ENCODE measurements at places on chromosomes 13 and 19.

DNA sequence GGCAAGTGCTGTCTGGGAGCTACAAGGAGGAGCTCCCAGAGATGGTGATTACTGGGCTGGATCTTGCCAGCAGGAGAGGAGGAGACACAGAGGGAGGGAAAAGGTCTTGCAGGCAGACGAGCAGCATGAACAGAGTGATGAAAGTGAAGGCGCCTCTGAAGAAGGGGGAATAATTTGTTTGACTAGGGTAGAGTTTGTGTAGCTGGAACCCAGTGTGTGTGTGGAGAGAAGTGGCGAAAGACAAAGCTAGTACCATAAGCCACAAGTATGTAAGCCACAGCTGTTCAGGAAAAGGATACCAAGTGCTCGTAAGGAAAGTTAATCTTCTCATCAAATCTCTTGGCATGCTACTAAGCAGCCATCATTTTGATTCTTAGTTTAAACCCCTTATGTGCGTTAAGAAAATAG lies 5.4 kb downstream of the FLT1 start:
- DNase-seq: no peak

GRCh38 chr19:30969591-30969990 lies 379.6 kb downstream of the TSHZ3 start:
- DNase-seq: no peak

DNA sequence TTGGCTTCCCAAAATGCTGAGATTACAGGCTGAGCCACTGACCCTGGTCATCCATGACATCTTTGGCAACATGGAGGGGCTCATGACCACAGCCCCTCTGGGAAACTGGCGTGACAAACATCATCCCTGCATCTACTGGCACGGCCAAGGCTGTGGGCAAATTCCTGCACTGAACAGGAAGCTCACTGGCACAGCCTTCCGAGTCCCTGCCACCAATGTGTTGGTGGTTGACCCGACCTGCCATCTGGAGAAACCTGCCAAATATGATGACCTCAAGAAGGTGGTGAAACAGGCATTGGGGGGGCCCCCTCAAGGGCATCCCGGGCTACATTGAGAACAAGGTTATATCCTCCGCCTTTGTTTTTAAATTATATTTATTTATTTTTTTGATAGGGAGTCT lies 8.9 kb upstream of the ACP5 start:
- DNase-seq: no peak

GRCh38 chr19:4473763-4474513 lies 1.8 kb downstream of the HDGFL2 start:
- DNase-seq: no peak

Measured in stimulated activated CD4-positive, alpha-beta T cell treated with anti-CD3 and anti-CD28 coated beads, Interleukin-4, amount 100 ng/mL, for 48 hours (primary cell).